ENCODE measurements at places on chromosomes 6 and 20.

GRCh38 chr6:44327096-44327495, 13.9 kb upstream of the AARS2 start:
- no peak for DNase-seq

DNA sequence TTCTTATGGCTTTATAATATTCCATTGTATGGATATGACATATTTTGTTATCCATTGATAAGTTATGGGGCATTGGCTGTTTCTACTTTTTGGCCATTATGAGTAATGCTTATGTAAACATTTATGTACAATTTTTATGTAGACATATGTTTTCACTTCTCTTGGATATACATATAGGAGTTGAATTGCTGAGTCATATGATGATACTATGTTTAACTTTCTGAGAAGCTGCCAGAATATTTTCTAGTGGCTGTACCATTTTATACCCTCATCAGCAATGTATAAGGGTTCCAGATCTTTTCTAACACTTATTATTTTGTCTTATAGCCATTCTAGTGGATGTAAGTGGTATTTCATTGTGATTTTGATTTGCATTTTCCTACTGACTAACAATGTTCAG, 23.1 kb downstream of the OTOR start:
- no peak for DNase-seq

GRCh38 chr6:89048288-89048923, 32.1 kb upstream of the PNRC1 start:
- no peak for DNase-seq

DNA sequence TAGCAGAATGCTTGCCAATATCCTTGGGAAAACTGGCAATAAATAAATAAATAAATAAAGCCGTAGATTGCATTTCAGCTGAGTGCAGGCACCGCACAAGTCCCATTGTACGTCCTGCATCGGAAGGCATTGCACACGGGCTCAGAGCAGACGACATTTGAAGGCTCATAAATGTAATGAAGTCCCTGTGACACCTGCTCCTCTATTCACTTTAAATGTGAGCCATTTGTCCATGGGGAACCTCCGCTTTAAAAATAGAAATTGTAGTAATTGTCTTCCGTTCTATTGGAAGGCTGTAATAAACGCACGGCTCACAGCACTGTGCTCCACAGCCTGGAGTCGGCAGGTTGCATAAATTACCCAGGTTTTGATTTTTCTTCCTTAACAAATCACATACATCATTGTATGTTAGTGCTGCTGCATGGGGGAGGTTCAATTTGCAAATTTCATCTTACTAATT, 32.6 kb downstream of the MYT1 start:
- DNase-seq: no peak

DNA sequence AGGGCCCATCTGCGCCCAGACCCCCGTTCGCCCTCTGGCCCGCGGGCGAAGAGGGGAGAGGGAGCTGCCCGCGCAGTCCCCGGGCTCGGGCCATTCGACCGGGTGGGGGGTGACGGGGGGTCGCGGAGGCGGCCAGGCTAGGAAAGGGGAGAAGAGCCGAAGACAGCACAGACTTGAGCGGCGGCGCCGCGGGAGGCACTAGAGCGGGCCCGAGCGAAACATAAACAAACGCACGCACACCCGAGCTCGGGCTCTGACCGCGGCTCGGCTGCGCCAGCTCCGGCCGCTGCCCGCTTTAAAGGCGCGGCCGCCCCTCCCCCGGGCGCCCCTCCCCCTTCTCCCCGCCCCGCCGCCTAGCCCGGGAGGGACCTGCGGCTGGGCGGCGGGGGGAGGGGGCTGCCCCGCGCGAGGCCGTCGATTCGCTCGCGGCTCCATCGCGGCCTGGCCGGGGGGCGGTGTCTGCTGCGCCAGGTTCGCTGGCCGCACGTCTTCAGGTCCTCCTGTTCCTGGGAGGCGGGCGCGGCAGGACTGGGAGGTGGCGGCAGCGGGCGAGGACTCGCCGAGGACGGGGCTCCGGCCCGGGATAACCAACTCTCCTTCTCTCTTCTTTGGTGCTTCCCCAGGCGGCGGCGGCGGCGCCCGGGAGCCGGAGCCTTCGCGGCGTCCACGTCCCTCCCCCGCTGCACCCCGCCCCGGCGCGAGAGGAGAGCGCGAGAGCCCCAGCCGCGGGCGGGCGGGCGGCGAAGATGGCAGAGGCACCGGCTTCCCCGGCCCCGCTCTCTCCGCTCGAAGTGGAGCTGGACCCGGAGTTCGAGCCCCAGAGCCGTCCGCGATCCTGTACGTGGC, at the start of gene FOXO3:
Gene FOXO3 (plus strand): TSS at position 455 of the 846 bp plus-strand sequence. CDS start 292 bp downstream, at position 747.
- DNase-seq: peak; percentile 79

DNA sequence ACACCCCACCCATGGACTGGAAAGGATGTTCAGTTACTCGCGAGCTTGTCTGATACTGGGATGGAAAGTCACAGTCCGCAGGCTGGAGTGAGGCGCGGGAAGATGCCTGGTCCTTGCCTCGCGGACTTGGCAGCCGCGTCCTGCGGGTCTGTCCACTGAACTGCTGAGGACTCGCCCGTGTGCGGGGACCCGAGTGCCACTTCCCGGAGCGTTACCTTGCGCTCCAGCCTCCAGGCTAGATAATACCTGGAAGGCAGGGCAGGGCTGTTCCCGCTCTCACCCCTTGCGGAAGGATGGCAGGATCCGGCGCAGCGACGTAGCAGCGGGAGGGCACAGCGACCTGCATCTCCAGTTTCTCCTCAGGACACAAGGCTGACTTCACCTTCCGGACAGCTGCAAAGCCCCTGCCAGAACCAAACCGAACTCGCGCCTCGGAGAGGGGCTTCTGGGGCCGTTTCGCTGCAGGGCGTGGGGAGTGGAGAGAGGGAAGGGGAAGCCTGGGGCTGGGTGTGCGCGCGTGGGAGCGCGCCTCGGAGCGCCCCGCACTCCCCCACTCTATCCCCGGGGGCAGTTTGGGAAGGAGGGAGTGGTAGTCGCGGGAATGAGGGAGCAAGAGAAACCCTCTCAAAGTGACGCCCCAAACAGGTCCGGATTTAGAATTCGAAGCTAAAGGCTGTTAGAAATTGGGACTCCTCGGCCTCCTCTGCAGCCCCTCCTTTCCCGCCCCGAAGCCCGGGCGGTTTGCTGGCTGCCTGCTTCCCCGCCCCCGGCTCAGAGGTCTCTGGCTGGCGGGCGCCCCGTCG, at the start of gene KCNQ5:
Gene KCNQ5 (plus strand): TSS at position 774 of the 803 bp plus-strand sequence.
- no peak for DNase-seq

GRCh38 chr20:21517566-21518277, 3.9 kb upstream of the NKX2-2 start:
- no peak for DNase-seq

- no peak for DNase-seq
Measured at GRCh38 chr20:19683188-19683587, 74.9 kb upstream of the RIN2 start.

DNA sequence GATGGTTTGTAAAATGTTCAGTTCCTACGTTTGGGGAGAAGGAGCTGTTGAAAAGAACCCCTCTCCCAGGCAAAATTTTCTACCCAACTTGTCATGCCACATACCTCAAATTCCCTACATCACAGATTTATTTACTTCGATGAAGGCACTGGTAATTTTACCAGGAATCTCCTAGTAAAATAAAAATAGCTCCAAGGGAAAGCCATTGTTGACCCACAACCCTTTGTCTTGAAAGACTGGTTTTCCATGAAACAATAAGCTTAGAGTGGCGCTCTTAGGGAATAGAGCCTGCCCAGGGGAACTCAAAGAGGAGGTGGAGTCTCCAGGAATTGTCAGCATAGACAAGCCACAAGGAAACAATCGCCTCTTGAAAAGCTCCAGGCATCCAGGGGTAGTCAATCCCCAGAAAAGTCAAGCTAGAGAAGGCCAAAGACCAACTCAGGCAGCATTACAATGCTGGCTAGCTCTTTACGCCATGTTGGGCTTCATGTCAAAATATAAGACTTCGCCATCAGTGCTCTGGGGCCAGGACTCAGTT, 99.2 kb upstream of the RREB1 start:
- DNase-seq: no peak

- DNase-seq: peak; percentile 69
Measured at GRCh38 chr20:46174469-46175126, 56.5 kb downstream of the CD40 start.

- no peak for DNase-seq
Measured at GRCh38 chr6:163494279-163494727, 79.8 kb downstream of the QKI start.

DNA sequence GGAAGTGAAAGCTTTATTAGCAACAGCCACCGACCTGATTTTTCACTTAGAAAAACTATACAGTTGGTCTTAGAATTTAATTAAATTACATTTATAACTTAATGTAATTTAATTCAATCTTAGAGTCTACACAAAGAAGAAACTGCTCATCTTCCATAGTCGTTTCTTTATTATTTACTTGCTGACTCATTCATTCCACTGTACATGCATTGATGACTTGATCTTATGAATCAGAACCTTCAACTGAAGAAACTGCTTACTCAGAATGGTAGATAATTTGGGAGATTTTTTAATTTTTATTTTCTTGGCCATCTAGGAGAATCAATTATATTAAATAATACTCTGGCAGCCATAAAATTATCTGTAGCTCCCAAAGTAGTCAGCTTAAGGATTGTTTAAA, 1021.6 kb upstream of the FLRT3 start:
- DNase-seq: no peak

- DNase-seq: no peak
Measured at GRCh38 chr20:46791722-46792416, 82.4 kb downstream of the SLC2A10 start.

GRCh38 chr6:16512544-16513290, 248.5 kb downstream of the ATXN1 start:
- peak; percentile 16 for DNase-seq

DNA sequence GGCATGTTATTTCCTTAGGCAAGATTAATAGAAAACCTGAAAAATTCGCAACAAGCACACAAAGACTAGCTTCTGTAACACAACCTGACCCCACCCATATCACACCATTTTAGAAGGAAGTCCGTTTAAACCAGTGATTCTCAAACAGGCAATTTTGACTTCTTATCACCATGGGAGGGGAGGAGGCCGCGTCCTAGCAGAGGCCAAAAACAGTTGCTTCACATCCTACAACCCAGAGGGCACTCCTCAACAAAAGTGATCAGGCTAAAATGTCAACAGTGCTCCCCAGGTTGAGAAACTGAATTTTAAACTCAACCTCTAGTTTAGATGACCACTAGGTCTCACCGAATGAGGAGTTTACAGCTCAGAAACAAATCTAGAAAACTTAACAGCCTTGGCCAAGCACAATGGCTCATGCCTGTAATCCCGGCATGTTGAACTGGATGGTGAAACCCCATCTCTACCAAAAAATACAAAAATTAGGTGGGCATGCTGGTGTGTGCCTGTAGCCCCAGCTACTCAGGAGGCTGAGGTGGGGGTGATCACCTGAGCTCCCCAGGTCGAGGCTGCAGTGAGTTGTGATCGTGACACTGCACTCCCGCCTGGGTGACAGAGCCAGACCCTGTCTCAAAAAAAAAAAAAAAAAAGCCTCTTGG, 3.4 kb downstream of the SNX5 start:
- DNase-seq: peak; percentile 88

DNA sequence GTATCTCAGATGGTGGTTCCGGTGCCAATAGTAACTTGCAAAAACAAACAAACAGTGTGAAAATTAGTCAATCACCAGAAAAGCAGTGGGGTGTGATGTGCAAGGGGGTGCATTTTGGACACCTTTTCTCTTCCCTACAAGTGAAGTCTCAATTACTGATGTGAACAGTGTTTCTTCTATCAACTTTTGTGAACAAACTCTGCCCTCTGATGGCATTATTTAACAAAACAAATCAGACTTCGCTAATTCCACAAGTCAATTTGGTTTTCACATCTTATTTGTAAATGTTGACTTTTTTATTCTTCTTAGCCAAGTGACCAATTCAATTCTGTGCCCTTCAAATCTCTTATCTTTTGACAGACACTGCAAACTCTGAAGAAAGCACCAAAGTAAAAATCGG, 212.2 kb downstream of the UST start:
- DNase-seq: no peak

DNA sequence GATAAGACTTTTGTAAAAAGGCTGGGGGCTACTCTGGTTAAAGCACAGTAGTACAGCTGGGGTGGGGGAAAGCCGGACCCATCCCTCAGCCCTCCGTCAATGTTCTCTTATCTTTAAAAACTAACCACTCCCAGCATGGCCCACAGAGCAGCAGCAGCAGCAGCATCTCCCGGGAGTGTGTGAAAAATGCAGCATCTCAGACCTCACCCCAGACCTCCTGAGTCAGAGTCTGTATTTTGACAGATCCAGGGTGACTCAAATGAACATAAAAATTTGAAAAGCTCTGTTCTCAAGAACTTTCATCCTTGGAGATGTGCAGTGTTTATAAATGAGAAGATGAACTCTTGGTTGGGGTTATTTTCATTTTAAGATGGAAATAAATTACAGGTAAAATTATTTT, 277.7 kb upstream of the ECI2 start:
- no peak for DNase-seq
